ENCODE measurements at places on chromosomes 3 and 15. TPM values are rescaled to one million over a fixed set of nuclear protein-coding genes. Genes with fewer than 3 reads are reported as not detected.

Gene OR5K2
- not detected for total RNA-seq

Gene CILP
- total RNA-seq: 0.97 TPM

Gene OR5H15
- total RNA-seq: not detected

Gene GXYLT2
- total RNA-seq: 46.8 TPM

Gene NXPE3
- 6.5 TPM for total RNA-seq

Gene GABRG3
- total RNA-seq: not detected

DNA sequence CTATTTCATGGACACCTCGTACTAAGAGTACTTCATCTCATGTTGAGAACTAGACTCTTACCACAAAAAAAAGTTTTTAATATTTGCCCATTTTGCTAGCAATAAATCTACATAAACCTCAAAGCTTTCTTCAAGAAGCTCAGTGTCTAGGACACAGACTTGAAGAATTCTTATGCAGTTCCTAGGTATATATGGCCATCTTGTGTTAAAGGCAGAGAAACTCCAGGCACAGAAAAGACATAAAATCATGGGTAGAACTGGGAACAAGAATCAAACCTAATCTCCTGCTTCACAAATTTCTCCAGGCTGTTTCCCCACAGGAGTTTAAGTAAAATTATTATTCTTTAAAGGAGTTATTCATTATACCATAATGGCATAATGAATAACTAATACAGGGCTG lies 4.4 kb downstream of the MBD4 start:
- no peak overlapping the region for H3K4me3 ChIP-seq
- peaks cover 9% of the 10 kb centered on the region for H3K4me1 ChIP-seq
- H3K27ac ChIP-seq: no peak overlapping the region
- H3K36me3 ChIP-seq: peaks cover 30% of the 10 kb centered on the region
- DNase-seq: no peak

DNA sequence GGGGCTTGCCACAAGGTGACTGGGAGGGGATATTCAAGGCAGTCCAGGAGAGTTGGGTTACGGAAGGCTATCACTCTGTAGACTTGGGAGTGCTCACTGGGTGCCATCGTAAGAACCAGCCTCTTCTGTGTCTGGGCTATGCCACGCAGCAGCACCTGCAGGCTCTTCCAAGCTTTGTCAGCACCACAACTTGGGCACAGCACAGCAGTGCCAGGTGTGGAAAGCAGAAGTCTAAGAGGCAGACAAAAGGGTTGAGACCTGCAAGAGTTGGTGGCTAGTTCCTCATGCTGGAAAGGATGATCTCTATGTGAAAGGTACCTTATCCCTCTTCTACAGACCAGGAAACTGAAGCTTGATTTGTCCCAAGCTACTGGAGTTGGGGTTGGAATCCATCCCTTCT lies 15.8 kb downstream of the CX3CR1 start:
- H3K4me1 ChIP-seq: no peaks in the 10 kb centered on the region
- no peak overlapping the region for H3K4me3 ChIP-seq
- no peaks in the 10 kb centered on the region for H3K36me3 ChIP-seq
- H3K27me3 ChIP-seq: peaks cover 4% of the 10 kb centered on the region

DNA sequence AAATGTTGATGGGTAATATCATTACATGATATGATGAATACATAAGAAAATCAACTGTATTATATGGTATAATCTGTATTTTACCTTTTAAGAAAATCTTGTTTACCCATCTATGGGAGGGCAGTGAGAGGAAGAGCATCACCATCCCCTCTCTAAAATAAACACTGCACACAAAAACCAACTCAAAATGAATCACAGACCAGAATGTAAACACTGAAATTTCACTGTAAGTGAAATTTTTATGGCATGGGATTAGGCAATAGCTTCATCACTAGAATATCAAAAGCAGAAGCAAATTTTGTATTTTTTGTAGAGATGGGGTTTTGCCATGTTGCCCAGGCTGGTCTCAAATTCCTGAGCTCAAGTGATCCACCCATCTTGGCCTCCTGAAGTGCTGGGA lies 26.2 kb downstream of the IFT80 start:
- H3K27ac ChIP-seq: no peak overlapping the region
- no peak for DNase-seq
- H3K36me3 ChIP-seq: no peaks in the 10 kb centered on the region
- H3K4me1 ChIP-seq: no peaks in the 10 kb centered on the region
- no peaks in the 10 kb centered on the region for H3K27me3 ChIP-seq
- no peak overlapping the region for H3K4me3 ChIP-seq

DNA sequence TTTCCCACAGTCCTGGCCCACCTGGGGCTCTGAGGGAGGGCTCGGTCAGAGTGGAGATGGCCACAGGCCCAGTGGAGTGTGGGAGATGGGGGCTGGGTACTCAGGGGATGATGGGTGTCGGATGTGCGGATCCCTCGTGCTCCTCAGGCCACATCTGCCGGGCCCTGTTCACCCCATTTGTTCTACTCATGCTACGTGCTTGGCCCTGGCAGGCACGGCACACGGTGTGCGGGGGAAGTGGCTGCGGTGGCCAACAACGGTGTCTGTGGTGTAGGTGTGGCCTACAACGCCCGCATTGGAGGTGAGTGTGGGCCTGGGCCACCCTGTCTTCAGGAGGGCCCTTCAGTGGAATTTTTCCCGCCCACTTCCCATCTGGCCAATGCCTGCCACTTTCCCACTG lies 7.0 kb upstream of the FES start:
- H3K4me3 ChIP-seq: no peak overlapping the region
- H3K36me3 ChIP-seq: peaks cover 16% of the 10 kb centered on the region
- peaks cover 22% of the 10 kb centered on the region for H3K4me1 ChIP-seq
- DNase-seq: no peak
- no peak overlapping the region for H3K27ac ChIP-seq

DNA sequence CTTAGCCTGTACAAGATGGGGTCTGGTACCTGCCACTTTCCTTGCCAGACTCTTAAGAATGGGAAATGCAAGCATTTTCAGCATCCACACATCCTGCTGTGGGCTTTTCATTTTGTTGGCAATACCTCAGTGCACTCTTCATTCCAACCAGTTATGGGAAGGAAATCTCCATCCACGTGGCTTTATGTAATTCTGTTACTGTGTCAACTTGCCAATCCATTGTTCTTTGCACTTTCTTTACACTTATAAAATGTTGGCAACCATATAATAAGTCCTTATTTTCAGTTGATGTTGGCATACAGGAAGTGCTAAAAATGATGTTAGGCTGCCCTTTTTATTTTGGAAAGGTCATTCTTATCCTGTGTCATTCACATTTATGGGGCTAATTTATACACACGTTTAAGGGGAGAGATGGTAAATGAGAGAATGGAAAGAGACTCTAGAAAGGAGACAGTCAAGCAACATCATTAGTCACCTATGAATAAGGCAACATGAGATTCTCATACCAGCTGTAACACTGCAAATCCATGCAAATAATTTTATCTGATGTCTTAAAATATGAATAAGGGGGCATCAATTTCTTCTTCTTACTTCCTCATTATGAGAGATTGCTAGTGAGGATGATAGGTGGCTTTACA lies 238.7 kb downstream of the CHST2 start:
- no peaks in the 10 kb centered on the region for H3K27me3 ChIP-seq
- peak; percentile 23 for DNase-seq
- no peak overlapping the region for H3K27ac ChIP-seq
- no peak overlapping the region for H3K4me3 ChIP-seq
- no peaks in the 10 kb centered on the region for H3K36me3 ChIP-seq

DNA sequence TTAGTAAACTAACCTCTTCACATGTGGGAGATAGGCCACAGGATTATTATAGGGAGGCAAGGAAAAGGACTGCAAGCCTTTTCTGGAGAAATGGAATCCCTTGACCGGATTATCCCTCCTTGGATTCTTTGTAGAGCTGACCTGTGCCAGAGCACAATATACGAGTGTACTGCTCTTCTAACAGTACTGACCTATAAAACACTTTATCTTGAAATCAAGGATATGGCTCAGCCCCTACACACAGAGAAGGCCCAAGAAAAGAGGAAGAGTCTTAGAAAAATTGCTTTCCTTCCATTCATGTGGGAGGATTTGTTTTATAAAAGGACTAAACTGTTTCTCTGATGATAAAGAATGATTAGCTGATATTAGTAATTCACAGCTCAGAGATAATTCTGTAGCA lies 42.2 kb downstream of the DMXL2 start:
- H3K27ac ChIP-seq: no peak overlapping the region
- no peaks in the 10 kb centered on the region for H3K4me1 ChIP-seq
- no peaks in the 10 kb centered on the region for H3K27me3 ChIP-seq

DNA sequence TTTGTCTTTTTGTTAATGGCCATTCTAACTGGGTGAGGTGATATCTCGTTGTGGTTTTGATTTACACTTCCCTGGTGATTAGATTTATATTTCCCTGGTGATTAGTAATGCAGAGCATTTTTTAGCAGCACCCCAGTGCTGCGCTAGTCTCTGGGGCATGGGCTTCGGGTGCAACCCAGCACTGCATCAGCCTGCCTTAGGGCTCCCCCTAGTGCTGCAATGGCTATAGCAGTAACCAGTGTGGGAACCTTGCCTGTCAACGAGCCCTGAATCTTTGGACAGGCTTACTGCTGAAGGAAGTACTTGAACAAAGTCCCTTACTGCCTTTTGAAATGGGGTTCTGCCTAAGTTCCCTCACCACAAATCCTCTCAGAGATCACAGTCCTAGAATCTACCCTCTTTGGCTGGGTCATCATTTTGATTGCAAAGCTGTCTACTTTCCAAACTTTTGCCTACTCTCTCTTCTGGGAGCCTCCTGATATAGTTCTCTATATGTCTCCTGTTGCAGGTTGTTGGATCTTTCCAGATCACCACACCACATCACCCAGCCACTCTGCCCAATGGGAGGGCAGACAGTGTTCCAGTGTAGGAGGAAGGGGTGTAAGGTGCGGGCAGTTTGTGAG lies 79.2 kb upstream of the CCNL1 start:
- DNase-seq: peak; percentile 50
- no peak overlapping the region for H3K4me3 ChIP-seq
- H3K36me3 ChIP-seq: no peaks in the 10 kb centered on the region
- no peaks in the 10 kb centered on the region for H3K4me1 ChIP-seq
- no peak overlapping the region for H3K27ac ChIP-seq
- H3K27me3 ChIP-seq: no peaks in the 10 kb centered on the region

DNA sequence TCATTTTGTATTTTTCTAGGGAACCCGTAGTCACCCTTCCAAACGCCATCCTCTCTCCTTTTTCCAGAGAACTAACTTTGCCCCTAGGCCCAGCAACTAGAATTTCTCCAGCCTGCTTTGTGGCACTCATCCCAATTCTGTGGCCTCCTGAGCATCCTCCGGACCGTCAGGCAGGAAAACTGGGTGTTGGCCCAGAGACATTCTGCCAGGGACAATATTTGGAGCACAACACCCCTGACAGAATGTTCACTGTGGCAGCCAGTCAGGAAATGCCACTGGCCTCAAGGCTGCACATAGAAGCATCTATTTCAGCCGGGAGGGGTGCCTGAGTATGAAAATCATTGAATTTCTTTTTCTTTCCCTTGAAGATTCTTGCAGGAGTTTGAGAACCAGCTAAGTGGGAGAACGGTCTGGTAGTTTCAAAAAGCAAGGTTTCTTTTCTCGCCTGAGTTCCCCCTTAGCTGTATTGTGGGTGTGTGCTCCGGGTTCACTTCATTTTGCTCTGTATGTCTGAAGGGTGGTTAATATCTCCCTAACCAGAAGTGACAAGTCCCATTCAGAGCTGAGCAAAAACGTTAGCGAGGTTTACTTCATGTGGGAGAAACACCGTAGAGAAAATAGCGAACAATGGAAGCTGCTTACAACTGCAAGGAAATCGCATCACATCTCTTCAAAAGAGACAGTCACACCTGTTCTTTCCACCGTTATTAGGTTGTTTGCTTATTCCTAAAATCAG lies 108.1 kb upstream of the TPM1 start:
- H3K27me3 ChIP-seq: no peaks in the 10 kb centered on the region
- H3K36me3 ChIP-seq: no peaks in the 10 kb centered on the region
- no peaks in the 10 kb centered on the region for H3K4me1 ChIP-seq
- H3K4me3 ChIP-seq: no peak overlapping the region

DNA sequence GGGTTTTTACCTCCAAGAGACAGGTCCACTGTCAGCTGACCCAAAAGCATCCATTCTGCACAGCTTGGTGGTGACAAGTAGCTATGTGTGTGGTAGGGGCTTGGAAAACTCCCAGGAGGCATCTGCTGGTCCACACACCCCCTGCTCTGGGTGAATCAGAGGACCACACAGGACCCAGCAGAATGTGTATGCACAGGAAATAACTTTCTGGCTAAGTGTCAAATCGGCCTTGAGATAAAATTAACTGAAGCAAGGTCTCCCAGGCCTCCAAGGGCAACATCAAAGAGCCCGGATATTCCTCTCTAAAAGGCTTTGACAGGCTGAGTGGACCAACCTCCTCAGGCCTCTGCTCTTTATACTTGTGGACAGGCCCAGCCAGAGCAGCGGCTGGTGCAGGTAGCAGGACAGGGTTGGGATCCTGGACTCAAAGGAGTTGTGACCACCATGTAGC lies 66.5 kb downstream of the CTNNB1 start:
- H3K36me3 ChIP-seq: no peaks in the 10 kb centered on the region
- peaks cover 8% of the 10 kb centered on the region for H3K4me1 ChIP-seq
- H3K4me3 ChIP-seq: no peak overlapping the region
- H3K27me3 ChIP-seq: no peaks in the 10 kb centered on the region
- peak; percentile 20 for DNase-seq
- H3K27ac ChIP-seq: no peak overlapping the region

DNA sequence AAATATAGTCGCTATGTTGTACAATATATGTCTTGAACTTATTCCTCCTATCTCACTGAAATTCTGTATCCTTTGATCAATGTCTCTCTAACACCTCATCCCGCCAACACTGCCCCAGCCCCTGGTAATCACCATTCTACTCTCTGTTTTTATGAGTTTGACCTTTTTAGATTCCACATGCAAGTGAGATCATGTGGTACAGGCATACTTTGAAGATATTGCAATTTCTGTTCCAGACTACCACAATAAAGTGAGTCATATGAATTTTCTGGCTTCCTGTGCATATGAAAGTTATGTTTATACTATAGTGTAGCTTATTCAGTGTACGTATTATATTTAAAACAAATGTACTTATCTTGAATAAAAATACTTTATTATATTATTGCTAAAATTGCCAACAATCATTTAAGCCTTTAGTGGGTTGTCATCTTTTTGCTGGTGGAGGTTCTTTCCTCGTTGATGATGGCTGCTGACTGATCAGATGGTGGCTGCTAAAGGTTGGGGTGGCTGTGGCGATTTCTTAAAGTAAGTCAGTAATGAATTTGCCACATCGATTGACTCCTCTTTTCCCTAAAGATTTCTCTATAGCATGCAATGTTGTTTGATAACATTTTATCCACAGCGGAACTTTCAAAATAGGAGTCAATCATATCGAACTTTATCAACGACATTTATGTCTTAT lies 257.2 kb downstream of the NFKBIZ start:
- H3K27me3 ChIP-seq: no peaks in the 10 kb centered on the region
- no peak overlapping the region for H3K27ac ChIP-seq
- no peak for DNase-seq
- H3K36me3 ChIP-seq: no peaks in the 10 kb centered on the region
- H3K4me3 ChIP-seq: no peak overlapping the region
- H3K4me1 ChIP-seq: no peaks in the 10 kb centered on the region

- H3K36me3 ChIP-seq: no peaks in the 10 kb centered on the region
- H3K27me3 ChIP-seq: no peaks in the 10 kb centered on the region
- H3K4me3 ChIP-seq: no peak overlapping the region
- DNase-seq: no peak
- no peak overlapping the region for H3K27ac ChIP-seq
These were observed 90.5 kb upstream of the PLCL2 start for GRCh38 chr3:16794257-16794656.

All from lung (tissue), 17 donors.